ENCODE measurements at places on chromosomes 12 and 14.
A peak's percentile ranks its signal among the peaks of the same experiment; 100 is the strongest.

DNA sequence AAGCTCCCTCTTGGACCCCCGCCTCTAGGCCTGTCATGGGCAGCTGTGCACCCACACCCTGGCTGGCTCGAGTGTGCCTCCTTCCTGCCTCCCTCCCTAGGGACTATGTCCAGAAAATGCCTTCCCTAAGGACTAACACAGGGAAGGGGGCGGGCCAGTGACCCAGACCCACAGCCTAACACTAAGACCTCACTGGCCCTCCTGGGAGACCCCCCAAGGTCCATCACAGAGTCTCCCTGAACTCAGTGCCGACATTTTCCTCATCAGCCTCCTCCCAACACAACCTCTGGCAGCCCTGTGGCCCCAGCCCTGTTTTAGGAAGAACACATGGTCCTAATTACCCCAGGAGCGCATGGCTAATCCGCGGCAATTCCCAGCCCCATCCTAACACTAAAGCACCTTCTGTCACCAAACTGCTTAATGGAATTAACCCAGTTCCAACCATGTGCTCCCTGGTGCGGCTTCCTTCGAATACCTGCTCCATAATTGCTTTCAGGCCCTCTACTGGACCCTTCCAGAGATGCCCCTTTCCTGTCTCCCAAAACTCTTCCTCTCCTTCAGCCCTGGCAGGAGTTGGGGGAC, 5.6 kb downstream of the MSI1 start:
- no peak for DNase-seq

- no peak for DNase-seq
Measured at GRCh38 chr12:39392154-39392925, 50.6 kb downstream of the KIF21A start.

GRCh38 chr14:65177551-65177950, 75.2 kb upstream of the MAX start:
- DNase-seq: no peak

DNA sequence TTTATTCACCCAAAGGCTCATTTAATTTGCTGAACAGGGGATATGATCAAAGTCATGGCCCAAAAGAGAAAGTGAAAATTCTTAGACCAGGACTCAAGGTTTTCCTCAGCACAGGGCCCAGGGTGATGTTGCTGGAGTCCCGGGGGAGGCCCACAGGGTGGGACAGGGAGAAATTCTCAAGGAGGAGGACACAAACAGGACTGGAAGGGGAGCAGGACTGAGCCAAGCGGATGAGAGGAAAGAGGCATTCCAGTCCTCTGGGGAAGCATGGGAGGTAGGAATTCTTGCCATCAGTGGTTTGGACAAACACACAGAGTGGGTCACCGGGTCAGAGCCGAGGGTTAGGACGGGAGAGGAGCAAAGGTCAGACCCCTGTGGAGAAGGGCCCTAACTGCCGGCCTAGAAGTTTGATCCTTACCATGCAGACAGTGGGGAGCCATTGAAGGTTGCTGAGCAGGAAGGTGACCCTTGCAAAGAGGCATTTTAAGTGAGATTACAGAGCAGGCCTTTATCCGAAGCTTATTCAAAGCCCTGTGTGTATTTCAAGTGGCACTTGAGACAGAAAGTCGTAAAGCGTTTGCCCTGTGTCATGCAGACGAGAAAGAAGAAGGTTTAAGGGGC, 68.4 kb upstream of the PTGR2 start:
- DNase-seq: no peak

DNA sequence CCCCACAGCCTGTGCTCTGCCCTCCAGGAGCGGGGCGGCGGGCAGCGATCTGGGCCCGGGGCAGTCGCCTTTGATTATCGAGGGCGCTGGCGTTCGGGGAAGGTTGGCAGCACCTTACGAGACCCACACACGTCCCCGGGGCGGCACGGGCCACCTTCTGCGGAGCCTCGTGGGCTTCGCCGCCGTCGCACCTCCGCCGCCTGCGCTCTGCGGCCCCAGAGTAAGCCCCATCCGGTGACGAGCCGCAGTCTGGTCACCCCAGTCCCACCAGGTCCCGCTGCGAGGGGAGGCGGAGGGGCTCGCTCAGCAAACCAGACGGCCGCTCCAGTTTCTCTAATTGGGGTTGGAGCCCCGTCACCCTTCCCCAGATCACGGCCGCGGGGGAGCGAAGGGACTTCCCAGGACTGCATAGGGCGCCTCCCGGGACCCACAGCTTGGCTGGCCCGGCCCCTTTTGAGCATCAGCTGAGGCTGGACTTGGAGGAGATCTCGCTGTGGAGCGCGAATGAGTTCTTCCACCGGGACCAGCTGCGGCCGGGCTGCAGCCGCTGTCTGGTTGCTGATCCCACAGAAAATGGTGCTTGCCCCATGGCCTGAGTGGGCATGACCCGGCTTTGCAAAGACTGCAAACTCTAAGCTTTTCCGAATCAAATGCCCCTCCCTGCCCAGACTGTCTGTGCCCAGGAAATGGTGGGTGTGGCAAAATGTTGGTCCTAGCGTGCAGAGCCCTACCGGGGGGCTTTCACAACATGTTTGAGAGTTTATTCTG, 560 bp downstream of the LGALS3 start:
- no peak for DNase-seq

DNA sequence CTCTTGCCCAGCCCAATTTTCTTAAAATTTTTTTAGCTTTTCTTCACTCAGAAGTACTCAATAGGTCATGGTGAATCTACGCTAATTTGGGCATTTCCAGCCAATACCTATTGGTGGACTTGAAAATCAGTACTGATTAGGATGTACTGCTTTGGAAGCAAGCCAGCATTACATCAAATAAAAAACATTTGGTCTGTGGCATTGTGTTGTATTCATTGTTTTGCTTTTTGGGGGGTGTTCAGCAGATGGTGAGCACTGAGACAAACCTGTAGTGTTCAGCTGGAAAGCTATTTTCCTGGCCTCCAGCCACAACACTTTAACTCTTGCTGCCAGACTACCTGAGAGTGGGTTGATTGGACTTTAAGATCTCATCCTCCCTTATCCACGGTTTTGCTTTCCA, 4.0 kb downstream of the MAPKAPK5 start:
- no peak for DNase-seq

GRCh38 chr14:55512421-55512820, 67.6 kb upstream of the KTN1 start:
- DNase-seq: no peak

GRCh38 chr12:6215932-6216494, 15.8 kb downstream of the CD9 start:
- no peak for DNase-seq

DNA sequence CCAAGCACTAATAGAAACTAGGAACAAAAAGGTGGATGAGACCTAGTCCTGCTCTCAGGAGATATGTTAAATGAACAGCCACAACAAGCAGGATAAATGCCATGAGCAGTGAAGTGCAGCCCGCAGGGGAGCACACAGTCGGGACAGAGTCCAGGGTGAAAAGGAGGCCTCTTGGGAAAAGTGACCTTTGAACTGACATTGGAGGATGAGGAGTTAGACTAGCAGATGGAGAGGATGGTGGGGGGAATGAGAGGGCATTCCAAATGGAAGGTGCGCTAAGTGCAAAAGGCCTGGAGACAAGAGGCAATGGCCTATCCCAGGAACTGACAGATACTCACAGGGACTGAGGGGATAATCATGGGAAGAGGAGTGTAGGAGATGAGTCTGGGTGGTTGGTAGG, 4.5 kb downstream of the OS9 start:
- DNase-seq: no peak

- DNase-seq: no peak
Measured at GRCh38 chr12:51381226-51382079, 9.8 kb downstream of the GALNT6 start.

DNA sequence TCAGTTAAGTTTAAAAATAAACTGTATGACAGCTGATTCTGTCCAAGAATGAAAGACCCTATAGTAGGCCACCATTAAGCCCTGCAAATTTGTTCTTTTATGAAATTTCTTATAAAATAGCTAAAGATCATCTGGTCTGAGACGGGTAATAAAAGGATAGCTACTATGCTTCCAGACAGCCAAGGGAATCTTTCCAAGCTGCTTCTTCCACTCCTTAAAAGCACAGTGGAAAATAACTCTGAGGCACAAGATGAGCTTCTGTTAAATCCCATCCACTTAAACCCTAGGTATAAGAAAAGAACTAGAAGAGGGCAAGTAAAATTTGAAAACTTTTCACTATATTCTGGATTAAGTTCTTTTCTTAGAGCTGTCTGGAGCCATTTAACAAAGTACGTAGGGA, 194.3 kb downstream of the CAPZA3 start:
- no peak for DNase-seq

DNA sequence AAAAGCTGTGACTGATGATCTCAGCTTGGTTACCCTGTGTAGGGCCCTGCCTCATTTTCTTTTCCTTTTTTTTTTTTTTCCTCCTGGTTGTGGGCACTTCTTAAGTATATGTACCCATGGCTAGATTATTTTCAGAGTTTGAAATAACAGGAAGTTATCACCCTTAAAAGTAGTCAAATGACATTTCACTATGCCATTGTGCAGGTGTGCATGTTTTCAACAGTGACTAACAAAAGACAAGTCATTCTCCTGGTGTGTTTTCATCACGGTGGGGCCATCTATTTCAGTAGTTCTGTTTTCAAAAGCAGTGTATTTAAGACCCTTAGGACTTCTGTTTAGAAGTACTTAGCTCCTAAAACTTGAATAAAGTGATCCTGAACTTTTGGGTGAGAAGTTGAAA, 15.0 kb downstream of the GABARAPL1 start:
- no peak for DNase-seq

GRCh38 chr12:104243971-104244370, 28.4 kb downstream of the TXNRD1 start:
- DNase-seq: no peak

DNA sequence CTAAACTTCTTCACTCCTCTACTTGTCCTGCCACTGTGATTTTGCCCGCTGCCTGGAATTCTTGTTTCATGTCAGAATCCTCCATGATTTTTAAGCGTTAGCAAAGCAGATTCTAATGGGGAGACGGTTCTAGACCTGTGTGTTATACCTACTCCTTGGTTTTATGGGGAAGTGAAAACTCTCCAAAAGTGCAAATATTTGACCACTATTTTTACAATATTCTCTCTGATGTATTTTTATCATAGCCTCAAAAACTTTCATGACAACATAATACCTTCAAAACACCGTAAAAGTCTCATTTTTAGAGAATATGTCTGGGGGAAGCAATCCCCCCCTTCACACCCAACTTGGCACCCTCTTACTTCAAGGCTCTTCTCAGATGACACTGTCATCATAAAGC, 12.9 kb upstream of the KRAS start:
- no peak for DNase-seq

GRCh38 chr14:100472094-100472455, 115.1 kb downstream of the BEGAIN start:
- DNase-seq: no peak

- DNase-seq: no peak
Measured at GRCh38 chr12:115870510-115870909, 407.0 kb downstream of the MED13L start.

DNA sequence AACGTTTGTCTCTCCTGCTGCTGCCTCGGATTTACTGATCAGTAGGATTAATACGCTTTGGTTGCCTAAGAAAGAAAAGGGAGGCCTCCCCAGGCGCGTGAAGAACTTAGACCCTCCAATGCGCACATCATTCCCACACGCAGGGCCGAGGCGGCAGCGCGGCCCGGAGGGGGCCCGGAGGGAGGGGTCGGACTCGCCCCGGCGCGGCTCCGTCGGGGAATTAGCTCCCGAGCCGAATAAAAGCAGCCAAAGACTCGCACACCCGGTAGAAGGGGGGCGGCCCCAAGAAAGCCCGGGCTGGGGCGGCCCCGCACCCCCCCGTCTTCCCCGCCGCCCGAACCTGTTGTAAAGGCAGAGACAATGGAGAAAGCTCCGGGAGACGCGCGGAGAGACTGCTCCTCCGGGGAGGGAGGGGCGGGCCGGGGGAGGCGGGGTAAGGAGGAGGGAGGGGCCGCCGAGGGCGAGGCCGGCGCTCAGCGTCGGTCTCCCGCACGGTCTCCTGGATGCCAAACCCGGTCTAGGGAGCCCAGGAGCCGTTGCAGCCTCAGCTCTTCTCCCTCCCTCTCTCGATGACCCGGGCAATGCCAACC, at the start of gene NELL2:
NELL2 (minus strand) TSS at position 362 of the 590 bp plus-strand sequence. CDS start 446 bp downstream, outside the sequence.
- peak; percentile 49 for DNase-seq

DNA sequence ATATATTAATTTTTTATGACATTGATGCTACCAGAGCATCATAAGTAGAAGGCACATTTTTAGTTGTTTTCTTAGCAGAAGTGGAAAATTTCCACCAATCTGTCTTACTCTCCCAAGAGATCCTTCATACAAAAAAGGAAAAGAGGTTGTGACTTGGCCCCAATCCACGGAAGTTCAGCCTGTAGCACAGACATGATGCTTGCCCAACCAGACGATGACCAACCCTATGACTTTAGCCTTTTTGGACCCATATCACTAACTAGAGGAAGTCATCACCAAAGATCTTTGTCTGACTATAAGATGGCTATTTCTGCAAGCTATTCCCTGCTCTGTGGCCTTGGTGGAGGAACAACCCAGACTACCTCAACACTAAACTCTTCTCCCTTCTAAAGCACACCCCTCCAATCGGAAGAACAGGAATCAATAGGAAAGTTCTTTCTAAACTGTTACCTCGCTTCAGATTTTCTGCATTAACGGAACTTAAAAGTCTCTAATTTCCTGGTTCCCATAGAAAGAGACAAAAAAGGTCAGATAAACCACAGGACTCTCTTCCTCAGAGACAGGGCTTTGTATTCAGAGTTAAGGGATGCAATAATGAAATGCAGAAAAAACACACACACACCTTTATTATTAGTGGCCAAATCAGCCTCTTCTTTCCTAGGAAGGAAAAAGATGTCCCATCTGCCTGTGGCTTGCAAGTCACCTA, 4.1 kb upstream of the RHOJ start:
- no peak for DNase-seq

DNA sequence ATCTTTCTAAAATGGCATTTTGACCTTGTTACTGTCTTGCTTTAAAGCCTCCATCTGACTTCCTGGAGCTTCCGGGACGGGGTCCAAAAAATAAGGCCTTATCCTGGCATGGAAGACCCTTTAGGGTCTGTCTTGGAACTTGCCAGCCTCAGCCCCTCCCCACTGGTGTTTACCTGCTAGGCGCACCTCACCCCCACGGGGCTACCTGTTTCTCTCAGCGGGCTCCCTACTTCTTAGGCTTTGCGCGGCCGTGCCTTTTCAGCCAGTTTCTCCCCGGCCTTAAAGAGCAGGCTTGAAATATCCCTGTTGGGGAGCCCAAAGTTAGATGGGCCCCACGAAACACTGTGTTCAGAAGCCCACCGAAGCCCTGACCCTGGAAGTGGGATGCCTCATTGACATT, 5.1 kb downstream of the RTL1 start:
- DNase-seq: peak; percentile 45

GRCh38 chr12:121355818-121356217, 3.6 kb upstream of the ANAPC5 start:
- no peak for DNase-seq

GRCh38 chr14:100604121-100604501, 16.9 kb upstream of the BEGAIN start:
- DNase-seq: no peak

DNA sequence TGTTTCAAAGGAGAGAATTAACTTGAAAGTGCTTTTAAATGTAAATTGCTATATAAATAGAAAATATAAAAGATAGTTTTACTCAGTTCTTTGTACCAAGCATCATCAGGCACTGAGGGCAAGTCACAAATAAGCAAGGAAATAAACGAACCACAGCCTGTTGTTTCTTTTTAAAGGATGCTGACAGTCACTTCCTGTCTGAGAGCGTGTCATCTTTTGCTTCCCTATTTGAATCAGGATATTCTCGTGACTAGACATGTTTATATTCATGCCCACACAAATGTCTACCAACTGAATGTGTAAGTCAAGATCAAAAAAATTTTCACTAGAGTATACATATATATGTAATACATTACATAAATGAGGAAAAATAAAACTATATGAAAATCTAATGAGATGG, 31.4 kb upstream of the SLC2A13 start:
- DNase-seq: no peak
